Posterior vena cava (tissue), 2 donors: ENCODE measurements at places on chromosomes 2 and 18.
A peak's percentile ranks its signal among the peaks of the same experiment; 100 is the strongest.

GRCh38 chr2:27584597-27584996 is 1.8 kb downstream of the ZNF512 start:
- DNase-seq: no peak

DNA sequence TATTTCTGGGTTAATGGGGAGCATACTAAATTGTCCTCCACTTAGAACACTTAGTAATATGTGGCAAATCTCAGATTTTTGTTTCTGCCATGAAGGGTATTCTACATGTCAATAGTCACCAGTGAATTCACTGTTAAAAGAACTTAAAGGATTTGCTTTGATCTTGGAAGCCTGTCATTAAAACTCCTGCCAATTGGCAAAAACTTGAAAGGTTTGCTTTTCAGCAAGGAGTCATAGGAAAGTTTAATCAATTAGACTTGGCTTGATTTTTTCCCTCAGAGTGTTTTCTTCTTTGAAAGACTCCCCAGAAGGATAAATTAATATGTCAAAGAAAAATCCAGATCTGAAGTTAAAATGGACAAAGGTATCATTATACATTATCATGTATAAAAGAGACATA is 671.9 kb upstream of the PKDCC start:
- DNase-seq: no peak

DNA sequence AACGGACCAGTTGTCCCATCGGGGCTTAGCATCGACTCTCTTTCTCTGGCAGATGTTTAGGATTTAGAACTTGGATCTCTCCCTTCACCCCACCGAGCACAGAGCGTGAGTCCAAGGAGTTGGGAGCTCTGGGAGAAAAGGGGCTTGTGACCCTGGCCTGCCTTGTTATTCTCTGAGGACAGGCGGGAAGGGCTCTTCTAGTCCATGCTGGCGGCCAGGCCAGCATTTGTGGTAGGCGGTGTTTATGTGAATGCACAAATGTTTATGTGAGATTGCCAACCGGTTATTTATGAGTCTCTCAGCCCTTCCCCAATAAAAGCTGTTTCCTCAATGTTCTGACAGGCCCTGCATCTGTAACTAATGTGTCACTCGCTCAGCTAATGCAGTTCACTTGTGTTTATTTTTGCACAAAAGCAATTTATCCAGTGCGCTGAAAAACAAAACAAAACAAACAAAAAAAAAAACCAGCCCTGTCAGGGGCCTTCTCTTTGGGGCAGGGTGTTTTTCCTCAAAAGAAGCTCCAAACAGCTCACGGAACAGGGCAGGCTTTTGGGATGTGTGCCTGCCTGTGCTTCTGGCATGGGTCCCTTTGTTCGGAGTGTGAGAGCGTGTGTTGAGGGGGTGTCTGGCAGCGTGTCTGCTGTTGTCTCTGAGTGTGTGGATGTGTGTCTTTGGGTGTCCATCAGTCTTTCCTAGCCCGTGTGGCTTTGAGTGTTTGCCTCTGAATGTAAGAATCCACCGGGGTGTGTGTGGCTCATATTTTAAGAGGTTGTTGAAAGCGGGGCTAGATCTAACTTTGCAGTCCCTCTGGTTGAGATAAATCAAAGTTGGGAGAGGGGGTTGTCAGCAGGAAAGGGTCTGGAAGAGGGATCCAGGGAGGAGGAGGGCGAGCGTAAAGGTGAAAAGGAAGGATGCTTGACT is 52.8 kb upstream of the HAAO start:
- DNase-seq: no peak

DNA sequence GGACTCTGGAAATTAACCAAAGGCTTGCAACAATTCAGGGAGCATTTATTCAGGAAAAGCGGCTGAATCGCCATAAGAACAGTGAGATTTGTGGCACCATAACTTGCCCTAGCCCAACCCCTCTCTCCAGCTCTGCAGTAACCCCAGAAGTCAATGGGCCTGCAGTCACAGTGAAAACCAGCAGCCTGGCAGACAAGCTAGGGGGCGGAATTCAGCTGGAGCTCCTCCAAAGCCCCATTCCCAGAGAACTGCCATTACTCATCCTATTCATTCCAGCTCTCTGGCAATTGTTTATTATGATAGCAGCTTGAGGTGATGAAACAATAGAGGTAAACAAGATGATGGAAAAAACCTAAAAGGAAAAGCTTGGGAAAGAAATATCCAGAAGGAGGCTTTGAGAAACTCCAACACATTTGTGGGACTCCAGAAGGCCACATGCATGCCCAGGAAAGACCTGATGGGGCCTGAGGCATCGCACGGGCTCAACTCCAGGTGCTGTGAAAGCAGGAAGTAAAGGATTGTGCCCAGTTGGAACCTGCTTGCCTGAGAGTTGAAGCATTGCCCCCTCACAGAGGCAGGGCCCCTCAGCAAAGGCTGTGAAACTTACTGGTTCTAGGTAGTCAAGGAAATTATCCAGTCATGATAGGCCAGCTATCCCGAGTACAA is 126.7 kb downstream of the TWIST2 start:
- DNase-seq: no peak

- DNase-seq: no peak
Observed at GRCh38 chr2:196759378-196759706, 40.1 kb downstream of the GTF3C3 start.

- no peak for DNase-seq
Observed at GRCh38 chr2:106063181-106063580, 130.9 kb downstream of the UXS1 start.

DNA sequence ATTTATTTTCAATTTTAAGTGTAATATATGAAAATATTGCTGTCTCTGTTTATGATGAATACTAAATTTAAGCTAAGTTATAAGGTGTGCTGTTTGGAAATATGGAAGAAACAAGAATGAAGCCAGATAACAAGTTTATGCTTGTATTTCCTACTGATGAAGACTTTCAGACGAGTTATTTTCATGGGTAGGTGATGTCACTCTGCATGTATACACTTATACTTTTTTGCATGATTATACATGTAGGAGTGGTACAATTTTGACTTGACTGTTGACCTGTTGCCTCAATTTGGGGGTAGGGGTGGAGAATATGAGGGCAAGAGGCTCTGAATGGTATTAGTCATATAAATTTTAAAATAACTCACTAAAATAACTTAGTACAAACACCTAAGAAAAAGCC is 133.7 kb downstream of the HAUS1 start:
- no peak for DNase-seq

GRCh38 chr2:234483568-234484251 is 13.2 kb downstream of the ARL4C start:
- DNase-seq: no peak

DNA sequence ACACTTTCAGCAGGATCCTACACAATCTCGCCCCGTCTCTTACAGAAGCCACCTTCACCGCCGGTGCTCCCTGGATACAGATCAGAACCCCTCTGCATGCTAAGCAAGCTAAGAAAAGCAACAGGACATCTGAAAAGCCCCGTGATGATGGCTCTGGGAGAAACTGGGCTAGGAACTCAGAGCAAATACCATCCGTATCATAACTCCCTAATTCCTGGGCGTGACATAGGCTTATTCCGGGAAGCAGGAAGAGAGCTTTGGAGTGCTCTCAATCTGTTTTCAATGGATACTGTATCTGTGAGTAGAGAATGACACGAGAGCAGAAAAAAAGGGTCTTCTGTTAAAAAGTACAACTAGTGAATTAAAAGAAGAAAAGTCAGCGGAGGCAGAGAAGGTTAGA is 121.6 kb downstream of the SPP2 start:
- DNase-seq: no peak

DNA sequence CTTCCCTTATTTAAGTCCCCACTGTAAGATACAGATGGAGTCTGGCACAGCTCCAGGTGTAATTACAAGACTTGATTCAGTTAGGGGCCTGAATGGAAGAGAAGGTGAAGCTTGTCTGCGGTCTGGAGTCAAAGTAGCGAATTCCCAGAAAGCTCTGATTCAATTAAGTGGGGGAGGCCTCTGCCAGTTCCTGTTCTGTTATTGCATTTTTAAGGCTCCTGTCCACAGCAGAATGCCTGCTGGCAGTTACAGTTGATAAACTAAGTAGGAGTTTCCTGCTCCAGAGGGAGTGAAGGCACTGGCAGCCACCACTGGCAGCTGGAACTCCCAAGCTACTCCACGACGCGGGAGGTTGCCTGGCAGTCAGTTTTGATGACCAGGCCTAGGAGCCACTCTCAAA is 181.1 kb downstream of the SOCS6 start:
- no peak for DNase-seq

- DNase-seq: no peak
Observed at GRCh38 chr2:112031473-112032223, 23.4 kb upstream of the TMEM87B start.

DNA sequence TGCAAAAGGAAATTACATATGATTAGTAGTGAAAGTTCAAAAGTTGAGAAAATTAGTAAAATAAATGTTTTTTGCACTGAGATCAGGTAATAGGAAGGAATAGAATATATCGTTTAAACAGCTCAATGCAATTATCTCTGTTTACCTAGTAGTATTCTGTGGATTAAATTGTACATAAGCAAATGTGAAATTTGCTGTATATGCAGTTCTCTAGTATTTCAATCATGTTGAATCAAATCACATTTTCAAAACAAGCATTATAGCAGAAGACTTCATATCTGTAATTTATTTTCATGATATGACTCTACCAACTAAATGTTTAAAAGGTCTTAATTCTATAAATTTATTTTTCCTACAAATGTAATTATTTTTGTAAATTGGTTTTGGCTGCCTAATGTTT is 31.6 kb downstream of the ITPRID2 start:
- DNase-seq: no peak

DNA sequence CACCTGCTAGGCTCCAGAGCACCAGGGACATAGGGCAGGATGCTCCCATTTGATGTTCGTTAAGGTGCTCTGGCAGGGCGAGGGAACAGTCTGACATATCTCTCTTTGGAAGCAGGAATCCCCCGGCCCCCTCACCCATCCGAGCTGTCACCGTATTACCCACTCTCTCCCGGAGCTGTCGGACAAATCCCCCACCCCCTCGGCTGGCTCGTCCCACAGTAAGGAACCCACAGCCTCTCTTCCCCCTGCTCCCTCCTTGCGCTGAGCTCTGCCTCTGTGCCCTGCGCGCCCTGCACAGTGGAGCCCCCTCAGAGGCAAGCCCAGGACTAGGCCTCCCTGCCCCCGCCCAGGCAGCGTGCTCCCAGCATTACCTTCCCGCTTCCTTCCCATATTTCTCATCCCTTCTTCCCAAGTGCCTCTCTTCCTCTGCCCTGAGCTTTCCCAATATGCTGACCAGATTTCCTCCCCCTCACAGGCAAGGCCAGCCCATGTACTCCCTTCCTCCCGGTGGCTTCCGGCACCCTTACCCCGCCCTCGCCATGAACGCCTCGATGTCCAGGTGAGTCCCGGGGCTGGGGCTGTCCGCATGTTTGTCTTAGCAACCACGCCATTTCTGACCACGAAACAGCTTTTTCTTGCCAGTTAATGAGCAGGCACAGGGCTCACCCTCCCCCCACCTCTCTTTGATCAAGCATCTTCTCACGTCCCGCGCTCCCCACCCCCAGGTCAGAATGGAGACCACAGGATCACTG is 23.8 kb downstream of the TGOLN2 start:
- DNase-seq: no peak

DNA sequence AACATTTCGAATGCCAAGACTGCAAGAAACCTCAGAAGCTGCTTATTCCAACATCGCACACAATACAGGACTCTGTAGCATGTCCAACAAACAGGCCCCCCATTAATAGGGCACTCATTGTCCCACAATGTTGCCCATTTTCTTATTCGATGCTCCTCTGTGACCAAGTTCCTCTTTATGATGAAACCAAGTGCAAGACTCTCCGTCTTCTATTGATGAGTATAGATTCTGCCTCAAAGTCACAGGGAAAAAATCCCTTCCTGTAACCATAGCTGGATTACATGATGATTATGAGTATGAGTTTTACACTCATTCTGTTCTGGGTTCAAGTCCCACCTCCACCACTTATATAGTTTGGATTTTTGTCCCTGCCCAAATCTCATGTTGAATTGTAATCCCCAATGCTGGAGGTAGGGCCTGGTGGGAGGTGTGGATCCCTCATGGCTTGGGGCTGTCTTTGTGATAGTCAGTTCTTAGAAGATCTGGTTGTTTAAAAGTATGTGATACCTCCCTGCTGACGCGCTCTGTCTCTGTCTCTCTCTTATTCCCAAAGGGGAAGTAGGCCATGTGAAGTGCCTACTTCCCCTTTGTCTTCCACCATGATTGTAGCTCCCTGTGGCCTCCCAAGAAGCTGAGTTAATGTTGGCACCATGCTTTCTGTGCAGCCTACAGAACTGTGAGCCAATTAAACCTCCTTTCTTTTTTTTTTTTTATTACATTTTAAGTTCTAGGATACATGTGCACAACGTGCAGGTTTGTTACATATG is 148.7 kb downstream of the OSR1 start:
- DNase-seq: no peak

- peak; percentile 25 for DNase-seq
Observed at GRCh38 chr2:239593455-239593854, 192.6 kb upstream of the HDAC4 start.

DNA sequence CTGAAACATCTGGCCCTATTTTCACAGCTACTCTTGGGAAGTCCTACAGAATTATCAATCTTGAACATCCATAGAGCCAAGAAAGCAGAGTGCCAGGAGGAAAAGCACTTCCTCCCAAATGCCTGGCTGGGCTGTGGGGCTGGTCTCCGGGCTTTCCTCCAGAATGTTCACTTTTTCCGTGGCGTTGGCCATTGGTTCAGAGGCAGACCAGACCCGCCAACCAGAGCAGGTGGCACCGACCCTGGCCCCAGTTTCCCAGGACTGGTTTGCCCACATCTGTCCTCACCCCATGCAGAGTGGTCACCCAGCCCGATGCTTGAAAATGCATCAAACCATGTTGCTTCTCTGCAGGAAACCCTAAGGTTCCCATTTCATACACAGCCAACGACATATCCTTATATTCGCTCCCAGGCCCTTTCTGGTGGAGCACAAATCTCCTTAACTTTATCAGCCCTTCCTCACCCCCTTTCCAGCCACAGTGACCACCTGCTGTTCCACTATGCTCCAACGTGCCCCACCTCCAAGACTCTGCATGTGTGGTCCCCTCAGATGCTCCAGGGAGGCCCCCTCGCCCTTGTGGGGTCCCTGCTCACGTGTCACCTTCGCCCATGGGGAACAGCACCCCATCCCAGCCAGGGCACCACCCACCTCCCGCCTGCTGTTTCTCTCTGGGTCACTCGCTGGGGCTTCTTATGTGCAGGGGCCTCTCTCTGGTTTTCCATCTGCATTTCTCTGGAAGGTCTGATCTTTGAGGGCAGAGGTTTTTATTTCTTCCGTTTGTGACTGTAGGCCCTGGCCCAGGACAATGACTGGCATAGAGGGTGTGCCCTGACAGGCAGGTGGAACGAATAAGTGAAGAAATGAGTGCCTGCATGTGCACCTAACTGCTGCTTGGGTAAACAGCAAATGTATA is 92.9 kb downstream of the PXDN start:
- peak; percentile 81 for DNase-seq

- no peak for DNase-seq
Observed at GRCh38 chr2:217271813-217272212, 411.9 kb upstream of the TNP1 start.
